ENCODE measurements at places on chromosomes 7 and 10. TPM values are rescaled to one million over a fixed set of nuclear protein-coding genes. Genes with fewer than 3 reads are reported as not detected.

DENND2A gene
- 0.96 TPM for total RNA-seq

XRCC2 gene
- 1.1 TPM for total RNA-seq

TMEM229A gene
- total RNA-seq: not detected

TCAF2 gene
- 6.5 TPM for total RNA-seq

NOS3 gene
- 5.8 TPM for total RNA-seq

FAM25G gene
- total RNA-seq: not detected

SHTN1 gene
- 1.2 TPM for total RNA-seq

DTX2 gene
- total RNA-seq: 3.1 TPM

SLC13A4 gene
- total RNA-seq: under 0.01 TPM

STX1A gene
- total RNA-seq: 27.1 TPM

LEP gene
- not detected for total RNA-seq

CCDC172 gene
- not detected for total RNA-seq

AQP1 gene
- 152 TPM for total RNA-seq

CCL24 gene
- not detected for total RNA-seq

TAS2R41 gene
- not detected for total RNA-seq

TMEM196 gene
- total RNA-seq: not detected

CDH23 gene
- total RNA-seq: under 0.01 TPM

SGCE gene
- total RNA-seq: 166 TPM

ZNF239 gene
- 12.1 TPM for total RNA-seq

DNAJC30 gene
- total RNA-seq: 3.6 TPM

Data from regular cardiac myocyte (primary cell).